ENCODE measurements at places on chromosomes 4 and X. TPM values are rescaled to one million over a fixed set of nuclear protein-coding genes. Genes with fewer than 3 reads are reported as not detected.
A peak's percentile ranks its signal among the peaks of the same experiment; 100 is the strongest.

- no peaks in the 10 kb centered on the region for H3K36me3 ChIP-seq
- no peaks in the 10 kb centered on the region for H3K27me3 ChIP-seq
- H3K4me1 ChIP-seq, result no peaks in the 10 kb centered on the region
These were observed 299.1 kb downstream of the EVC2 start for GRCh38 chr4:5409237-5409636.

GRCh38 chr4:7811536-7812191 is 128.0 kb downstream of the AFAP1 start:
- H3K27ac ChIP-seq, result no peak overlapping the region
- no peaks in the 10 kb centered on the region for H3K27me3 ChIP-seq
- DNase-seq, result no peak
- H3K4me1 ChIP-seq, result peaks cover 6% of the 10 kb centered on the region

GRCh38 chr4:76087007-76087769 is 12.7 kb downstream of the ART3 start:
- no peaks in the 10 kb centered on the region for H3K4me1 ChIP-seq
- H3K4me3 ChIP-seq, result peak overlapping the region; percentile 33
- H3K27ac ChIP-seq, result no peak overlapping the region

GUCY1A1 gene
- 9.3 TPM for total RNA-seq

NKX1-1 gene
- total RNA-seq, result not detected

DNA sequence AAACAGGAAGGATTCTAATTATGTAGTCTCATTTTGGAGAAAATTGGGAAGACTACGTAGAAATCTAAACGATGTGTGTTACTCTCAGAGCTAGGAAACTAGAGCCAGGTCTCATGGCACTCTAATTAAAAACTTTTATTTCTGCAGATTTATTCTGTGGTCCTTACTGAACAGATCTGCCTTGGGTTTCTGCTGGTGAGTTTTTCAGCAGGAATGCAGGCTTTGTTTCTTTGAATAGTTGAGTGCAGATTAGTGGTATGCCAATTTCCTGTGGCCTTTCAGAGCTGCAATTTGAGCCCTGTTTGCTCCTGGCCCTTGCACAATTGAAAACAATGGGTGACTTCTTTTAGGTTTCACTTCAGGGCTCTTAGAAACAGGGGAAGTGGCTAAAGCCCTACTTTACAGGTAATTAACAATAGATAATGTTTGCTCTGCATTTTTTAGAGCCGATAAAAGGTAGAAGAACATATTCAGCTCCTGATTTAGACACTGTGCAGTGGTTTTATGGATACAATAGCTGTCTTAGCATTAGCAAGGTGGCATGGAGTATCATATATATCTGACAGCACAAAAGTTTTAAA is 21.8 kb downstream of the SPRY1 start:
- H3K4me3 ChIP-seq, result peak overlapping the region; percentile 33
- peak overlapping the region; percentile 95 for H3K27ac ChIP-seq
- peaks cover 68% of the 10 kb centered on the region for H3K4me1 ChIP-seq
- H3K27me3 ChIP-seq, result no peaks in the 10 kb centered on the region

- H3K4me1 ChIP-seq, result no peaks in the 10 kb centered on the region
- H3K36me3 ChIP-seq, result no peaks in the 10 kb centered on the region
- no peak for DNase-seq
- no peaks in the 10 kb centered on the region for H3K27me3 ChIP-seq
These were observed 56.1 kb downstream of the RAPGEF2 start for GRCh38 chr4:159158985-159159384.

- no peaks in the 10 kb centered on the region for H3K27me3 ChIP-seq
- peaks cover 19% of the 10 kb centered on the region for H3K4me1 ChIP-seq
- peak overlapping the region; percentile 64 for H3K27ac ChIP-seq
- no peaks in the 10 kb centered on the region for H3K36me3 ChIP-seq
- no peak overlapping the region for H3K4me3 ChIP-seq
These were observed 184.8 kb downstream of the AMELX start for GRCh38 chrX:11478026-11478425.

NWD2 gene
- total RNA-seq, result under 0.01 TPM

GRCh38 chr4:11720292-11720691 is 291.6 kb upstream of the HS3ST1 start:
- no peaks in the 10 kb centered on the region for H3K36me3 ChIP-seq
- no peak overlapping the region for H3K4me3 ChIP-seq
- H3K27me3 ChIP-seq, result no peaks in the 10 kb centered on the region
- DNase-seq, result peak; percentile 67
- H3K27ac ChIP-seq, result peak overlapping the region; percentile 61

DNA sequence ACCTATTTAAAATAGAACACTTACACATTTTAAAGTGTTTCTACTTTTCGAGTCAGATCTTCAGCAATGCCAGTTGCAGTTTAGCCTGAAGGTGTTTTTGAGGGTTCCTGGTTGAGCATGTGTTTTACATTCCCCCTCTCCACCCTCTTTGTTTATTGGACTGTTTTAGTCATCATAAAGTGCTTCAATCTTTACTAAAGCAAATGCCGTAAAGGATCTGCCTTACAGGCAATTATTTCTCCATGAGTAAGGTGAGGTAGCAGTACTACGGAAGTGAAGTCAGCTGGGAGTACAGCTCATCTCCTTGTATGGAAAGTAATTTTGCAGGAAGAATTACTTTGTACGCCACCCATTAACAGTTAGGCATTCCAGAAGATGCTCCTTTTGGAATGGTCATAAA is 36.9 kb downstream of the PDLIM5 start:
- H3K4me1 ChIP-seq, result peaks cover 69% of the 10 kb centered on the region
- H3K36me3 ChIP-seq, result peaks cover 6% of the 10 kb centered on the region
- no peaks in the 10 kb centered on the region for H3K27me3 ChIP-seq
- H3K4me3 ChIP-seq, result 0 out of 2 replicates have a peak overlapping the region, but pooled peaks have one; percentile 25

DNA sequence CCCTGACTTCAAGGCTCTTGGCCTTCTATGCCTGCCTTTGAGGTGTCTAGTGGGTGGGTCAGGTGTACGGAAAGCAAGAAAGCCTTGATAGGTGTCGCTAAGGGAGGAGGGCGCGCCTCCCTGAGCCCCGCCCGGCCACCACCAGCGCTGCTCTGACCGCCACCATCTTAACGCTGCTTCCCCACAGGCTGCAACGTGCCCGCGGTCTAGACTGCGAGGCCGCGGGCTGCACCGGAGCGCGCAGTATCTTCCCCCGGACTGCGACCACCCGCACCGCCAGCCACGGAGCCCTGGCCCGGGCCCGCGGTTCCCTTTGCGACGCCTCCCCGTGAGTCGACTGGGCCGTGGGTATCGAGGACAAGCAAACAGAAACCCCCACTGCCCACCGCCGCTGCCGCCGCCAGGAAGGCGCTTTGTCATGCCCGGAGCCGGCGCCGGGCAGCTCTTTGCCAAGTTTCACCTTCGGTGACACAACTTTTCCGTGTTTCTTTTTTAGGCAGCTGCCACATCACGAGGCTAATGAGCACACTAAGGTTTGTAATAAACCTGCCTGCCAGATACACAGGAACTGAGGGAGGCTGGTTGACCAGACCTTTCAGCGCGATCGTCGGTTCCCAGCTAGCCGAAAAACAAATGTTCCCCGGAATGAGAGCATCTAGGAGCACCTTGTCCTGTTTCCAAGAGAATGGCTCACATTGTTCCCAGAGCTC is 335.8 kb upstream of the F9 start:
- H3K4me3 ChIP-seq, result peak overlapping the region; percentile 71
- peak; percentile 59 for DNase-seq
- H3K27me3 ChIP-seq, result no peaks in the 10 kb centered on the region
- H3K4me1 ChIP-seq, result peaks cover 19% of the 10 kb centered on the region
- no peaks in the 10 kb centered on the region for H3K36me3 ChIP-seq

TLR7 gene
- total RNA-seq, result not detected

DNA sequence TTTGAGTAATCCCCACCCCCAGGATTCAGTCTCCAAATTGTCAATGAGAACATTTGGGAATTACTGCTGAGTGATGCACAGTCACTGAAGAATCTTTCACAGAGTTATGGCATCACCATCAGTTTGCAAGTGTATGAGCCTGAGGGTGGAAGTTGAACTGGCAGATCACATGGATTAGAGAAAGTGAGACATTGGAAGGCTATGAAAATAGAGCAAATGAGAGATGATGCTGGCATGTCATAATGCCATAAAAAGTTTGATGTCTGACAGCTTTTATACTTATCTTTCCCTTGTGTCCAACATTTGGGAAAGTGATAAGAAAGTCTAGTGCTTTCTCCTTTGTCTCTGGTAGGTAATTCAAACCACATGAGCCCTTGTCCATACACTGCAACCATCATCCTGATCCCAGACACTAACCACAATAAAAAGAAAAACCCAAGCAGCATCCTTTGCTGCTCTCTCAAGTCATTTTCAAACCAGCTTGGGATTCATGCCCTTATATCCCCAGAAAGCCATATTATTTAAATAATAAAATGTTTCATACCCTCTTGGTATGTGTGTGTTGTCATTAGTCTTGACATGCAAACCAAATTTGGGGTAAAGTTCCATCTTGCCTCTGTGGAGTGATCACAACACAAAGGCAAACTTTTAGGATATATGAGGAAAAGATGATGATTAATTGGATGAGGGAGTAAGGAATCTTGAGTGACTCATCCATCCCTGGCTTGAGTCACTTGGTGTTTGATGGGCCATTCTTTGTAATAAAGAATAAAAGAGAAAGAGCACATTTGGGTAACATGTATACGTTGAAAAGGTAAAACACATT is 438.9 kb downstream of the GRXCR1 start:
- peak; percentile 89 for DNase-seq
- H3K4me1 ChIP-seq, result peaks cover 38% of the 10 kb centered on the region
- peak overlapping the region; percentile 30 for H3K4me3 ChIP-seq
- H3K36me3 ChIP-seq, result no peaks in the 10 kb centered on the region
- no peaks in the 10 kb centered on the region for H3K27me3 ChIP-seq

DNA sequence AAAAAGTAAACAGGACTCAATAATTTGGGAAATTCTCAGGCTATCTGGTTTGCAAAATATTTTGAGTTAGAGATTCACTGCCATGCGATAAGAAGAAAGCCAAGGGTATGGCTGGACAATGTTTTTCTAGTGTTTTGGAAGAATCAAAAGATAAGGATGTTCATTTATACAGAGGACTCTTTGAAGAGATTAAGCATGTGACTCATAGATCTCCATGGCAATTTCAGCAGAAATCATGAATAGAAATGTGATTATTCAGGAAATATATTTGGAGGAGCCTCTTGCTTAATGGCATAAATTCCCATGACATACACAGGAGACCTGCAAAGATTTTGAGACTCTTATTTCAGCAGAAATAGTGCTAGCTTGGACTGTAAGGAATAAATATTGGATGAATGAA is 16.7 kb upstream of the FRAS1 start:
- H3K4me3 ChIP-seq, result no peak overlapping the region
- no peaks in the 10 kb centered on the region for H3K4me1 ChIP-seq
- H3K27ac ChIP-seq, result no peak overlapping the region
- no peak for DNase-seq
- no peaks in the 10 kb centered on the region for H3K27me3 ChIP-seq

- H3K4me1 ChIP-seq, result no peaks in the 10 kb centered on the region
- no peak overlapping the region for H3K27ac ChIP-seq
These were observed 282.7 kb downstream of the PTTG2 start for GRCh38 chr4:38242822-38243387.

DNA sequence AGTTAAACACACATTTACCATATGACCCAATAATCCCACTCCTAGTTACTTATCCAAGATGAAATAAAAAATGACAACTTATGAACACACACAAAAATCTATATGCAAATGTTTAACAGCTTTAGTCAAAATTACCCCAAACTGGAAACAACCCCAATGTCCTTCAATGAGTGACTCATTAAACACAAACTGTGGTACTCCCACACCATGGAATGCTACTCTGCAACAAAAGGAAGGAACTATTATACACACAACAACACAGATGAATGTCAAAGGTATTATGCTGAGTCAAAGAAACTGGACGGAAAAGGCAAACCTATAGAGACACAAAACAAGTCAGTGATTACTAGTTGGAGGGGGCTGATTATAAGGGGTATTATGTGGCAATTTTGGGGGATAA is 40.5 kb downstream of the MED14 start:
- H3K27ac ChIP-seq, result no peak overlapping the region
- H3K36me3 ChIP-seq, result peaks cover 37% of the 10 kb centered on the region
- DNase-seq, result peak; percentile 12
- no peaks in the 10 kb centered on the region for H3K27me3 ChIP-seq
- H3K4me1 ChIP-seq, result no peaks in the 10 kb centered on the region
- H3K4me3 ChIP-seq, result no peak overlapping the region

TXK gene
- 0.92 TPM for total RNA-seq

GRCh38 chr4:129526812-129527211 is 430.9 kb downstream of the C4orf33 start:
- H3K4me1 ChIP-seq, result no peaks in the 10 kb centered on the region
- no peak overlapping the region for H3K27ac ChIP-seq
- H3K4me3 ChIP-seq, result no peak overlapping the region
- H3K27me3 ChIP-seq, result peaks cover 5% of the 10 kb centered on the region
- DNase-seq, result peak; percentile 37

DNA sequence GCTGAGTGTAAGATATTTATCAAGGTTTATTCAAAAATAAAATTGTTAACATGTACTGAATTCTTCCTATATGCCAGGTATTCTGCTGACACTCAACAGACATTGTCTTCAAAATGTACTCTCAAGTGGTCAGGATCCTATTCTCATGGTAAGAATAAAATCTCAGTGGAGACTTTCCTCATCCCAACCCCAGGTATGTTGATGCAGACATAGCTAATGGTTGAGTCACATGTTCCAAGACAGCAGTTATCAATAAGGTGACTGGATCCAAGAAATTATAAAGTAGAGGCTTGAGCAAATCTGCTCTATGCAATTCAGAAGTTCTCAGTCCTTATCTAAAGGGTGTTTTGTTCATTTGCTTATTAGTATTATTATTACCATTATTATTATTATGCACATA is 115.2 kb upstream of the GABRA2 start:
- no peaks in the 10 kb centered on the region for H3K36me3 ChIP-seq
- H3K4me1 ChIP-seq, result peaks cover 32% of the 10 kb centered on the region
- H3K27ac ChIP-seq, result no peak overlapping the region
- no peak overlapping the region for H3K4me3 ChIP-seq
- DNase-seq, result peak; percentile 34
- no peaks in the 10 kb centered on the region for H3K27me3 ChIP-seq

DNA sequence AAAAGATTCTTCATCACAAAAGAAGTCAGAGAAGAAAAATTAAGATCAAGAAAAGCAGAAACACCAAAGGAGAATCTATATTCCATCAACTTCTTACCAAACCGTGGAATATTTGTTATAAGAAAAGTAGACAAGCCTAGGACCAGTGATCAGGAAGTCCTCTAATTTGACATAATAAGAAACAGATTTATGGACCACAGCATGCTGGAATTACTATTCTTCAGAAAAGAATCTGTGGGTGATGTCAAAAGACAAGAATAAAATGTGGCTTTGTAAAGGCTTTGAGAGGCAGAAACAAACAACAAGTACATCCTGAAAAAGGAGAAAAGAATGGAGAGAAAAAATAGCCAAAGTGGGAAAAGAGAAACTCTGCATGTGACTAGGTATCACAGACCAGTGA is 123.3 kb downstream of the SLC10A7 start:
- no peak overlapping the region for H3K4me3 ChIP-seq
- no peak overlapping the region for H3K27ac ChIP-seq
- no peaks in the 10 kb centered on the region for H3K27me3 ChIP-seq

DNA sequence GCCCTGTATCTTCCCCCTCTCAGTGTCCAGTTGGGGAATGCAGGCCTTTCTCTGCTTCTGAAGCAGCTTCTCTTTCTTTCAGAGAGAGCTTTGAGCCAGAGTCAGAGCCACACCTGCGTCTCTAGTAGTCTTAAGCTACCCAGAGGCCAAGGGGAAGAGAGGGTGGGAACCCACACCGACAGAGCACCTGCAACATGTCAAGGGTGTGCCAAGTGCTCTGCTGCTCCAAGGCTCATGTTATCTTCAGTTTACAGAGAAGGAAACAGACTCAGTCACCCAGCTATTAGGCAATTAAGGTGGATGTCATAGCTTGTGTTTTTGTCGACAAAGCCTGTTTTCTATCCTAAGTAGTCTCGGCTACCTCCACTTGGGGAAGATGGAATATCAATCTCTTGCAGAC is 22.7 kb upstream of the RNF212 start:
- DNase-seq, result no peak
- no peaks in the 10 kb centered on the region for H3K36me3 ChIP-seq
- no peaks in the 10 kb centered on the region for H3K4me1 ChIP-seq
- no peak overlapping the region for H3K27ac ChIP-seq
- no peak overlapping the region for H3K4me3 ChIP-seq

Data from PC-3 (cell line).